ENCODE measurements at places on chromosomes 16 and 17.

DNA sequence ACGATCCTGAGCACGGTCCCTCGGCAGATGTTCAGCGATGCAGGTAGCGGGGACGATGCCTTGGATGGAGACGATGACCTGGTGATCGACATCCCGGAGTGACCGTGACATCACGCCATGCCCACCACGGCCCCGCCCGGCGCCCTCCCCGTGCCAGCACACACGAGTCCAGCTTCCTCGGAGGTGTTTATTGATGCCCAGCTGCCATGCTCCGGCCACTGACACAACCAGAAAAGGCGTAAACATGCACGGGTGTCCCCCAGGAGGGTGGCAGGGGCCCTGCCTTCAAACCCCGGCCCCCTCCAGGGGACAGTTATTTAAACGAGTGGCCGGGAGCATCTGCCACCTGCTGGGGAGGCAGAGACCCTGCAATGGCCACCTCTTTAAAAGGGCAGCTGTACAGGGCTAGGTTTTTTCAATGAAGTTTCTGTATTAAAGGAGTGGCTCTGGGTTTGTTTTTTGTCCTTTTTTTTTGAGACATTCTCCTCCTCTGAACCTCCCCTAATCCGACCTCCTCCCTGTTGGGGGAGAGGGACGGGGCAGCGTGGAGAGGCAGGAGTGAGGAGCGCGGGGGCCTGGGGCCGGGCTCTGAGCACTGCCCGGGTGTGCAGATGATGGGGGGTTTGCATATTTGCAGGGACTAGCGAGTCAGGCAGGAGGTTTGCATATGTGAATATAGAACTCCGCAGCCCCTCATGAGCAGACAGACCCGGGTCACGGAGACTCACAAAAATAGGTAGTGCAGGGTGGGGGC, 5.3 kb downstream of the DOC2A start:
- peak; percentile 53 for DNase-seq

DNA sequence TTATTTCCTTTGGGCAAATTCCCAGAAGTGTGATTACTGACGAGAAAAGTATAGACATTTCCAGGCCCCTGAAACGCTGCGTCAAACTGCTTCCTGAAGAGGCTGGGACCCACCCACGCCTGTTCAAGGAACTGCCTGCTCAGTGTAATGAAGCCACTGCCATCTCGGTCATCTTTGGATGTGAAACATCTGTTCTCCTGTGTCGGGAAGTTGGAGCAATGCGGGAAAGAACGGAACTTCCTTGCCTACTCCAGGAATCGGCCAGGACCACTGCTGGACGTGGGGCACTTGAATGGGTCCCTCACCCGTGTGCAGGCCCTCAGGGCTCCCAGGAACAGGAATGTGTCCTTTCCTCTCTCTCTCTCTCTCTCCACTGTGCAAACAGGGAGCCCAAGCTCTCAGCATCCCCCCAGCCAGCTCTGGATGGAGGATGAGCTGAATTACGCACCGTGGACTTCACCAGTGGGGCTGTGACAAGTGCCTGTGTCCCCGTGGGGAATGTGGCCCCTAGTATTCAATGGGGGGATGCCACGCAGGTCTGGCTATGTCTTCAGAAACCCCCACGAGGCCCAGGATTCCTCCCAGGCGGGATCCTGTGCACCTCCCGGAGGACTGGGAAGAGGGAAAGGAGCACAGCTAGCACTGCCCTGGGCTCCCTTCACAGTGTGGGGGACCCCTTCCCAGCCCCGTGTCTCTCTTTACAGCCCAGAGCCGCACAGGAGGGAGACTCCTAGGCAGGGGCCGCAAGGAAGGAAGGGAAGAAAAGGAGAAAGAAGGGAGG, 18.3 kb upstream of the LITAF start:
- DNase-seq = no peak

DNA sequence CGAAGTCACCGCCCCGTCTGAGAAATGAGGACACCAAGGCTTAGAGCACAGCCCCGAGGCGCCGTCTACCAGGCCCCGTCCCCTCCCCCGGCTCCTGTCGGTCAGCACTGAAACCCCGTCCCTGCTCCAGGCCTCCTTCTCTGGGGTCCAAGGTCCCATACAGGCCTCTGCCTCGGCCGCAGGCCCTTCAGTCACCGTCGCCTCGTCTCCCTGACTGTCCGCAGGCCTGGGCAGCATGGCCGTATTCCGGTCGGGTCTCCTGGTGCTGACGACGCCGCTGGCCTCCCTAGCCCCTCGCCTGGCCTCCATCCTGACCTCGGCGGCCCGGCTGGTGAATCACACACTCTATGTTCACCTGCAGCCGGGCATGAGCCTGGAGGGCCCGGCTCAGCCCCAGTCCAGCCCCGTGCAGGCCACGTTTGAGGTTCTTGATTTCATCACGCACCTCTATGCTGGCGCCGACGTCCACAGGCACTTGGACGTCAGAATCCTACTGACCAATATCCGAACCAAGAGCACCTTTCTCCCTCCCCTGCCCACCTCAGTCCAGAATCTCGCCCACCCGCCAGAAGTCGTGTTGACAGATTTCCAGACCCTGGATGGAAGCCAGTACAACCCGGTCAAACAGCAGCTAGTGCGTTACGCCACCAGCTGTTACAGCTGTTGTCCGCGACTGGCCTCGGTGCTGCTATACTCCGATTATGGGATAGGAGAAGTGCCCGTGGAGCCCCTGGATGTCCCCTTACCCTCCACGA, 617 bp downstream of the COASY start:
- DNase-seq = no peak

GRCh38 chr17:61981323-61981722, 53.5 kb upstream of the INTS2 start:
- DNase-seq = no peak

GRCh38 chr17:21001813-21002221, 41.0 kb downstream of the USP22 start:
- no peak for DNase-seq

- no peak for DNase-seq
These were observed 26.0 kb downstream of the CBFB start for GRCh38 chr16:67054901-67055300.

DNA sequence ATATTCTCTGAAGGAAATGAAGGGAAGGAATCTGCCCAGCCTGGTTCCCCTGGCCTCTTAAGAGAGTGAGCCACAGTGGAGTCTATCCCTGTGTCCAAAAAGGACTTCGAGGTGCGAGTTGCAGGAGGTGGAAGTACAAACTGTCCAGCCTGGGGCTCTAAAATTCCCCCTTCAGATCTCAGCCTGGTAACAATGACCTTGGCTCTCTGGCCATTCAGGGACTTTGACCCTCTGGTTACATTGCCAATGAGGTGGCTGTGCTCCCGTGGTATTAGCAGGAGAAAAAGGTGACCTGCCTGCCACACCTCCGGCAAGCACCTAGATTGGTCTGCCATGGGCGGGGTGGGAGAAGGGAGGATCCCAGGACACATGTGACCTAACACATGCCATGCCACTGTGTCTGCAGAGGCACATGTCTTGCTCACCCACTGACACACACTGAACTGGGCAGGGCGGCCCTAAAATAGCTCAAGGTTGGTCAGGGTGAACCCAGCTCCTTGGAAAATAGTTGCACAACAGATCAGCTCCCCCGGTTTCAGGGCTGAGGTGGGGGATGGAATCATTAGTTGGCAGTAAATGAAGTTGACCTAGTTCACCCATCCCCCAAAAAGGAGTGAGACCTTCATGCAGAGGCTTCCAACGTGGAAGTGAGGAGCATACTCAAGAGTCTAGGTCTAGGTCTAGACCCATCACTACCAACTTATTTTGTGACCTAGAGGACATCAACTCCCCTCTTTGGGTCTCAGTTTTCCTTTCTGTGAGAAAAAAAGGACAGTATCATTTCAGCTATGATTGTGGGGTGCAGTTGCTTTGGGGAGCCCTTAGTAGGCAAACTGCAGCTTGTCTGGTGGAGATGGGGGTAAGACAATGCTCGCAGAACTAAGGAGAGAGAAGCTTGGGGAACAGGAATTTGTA, 2.2 kb downstream of the NR1D1 start:
- peak; percentile 36 for DNase-seq

GRCh38 chr17:4908301-4908700, 5.4 kb upstream of the CHRNE start:
- no peak for DNase-seq

DNA sequence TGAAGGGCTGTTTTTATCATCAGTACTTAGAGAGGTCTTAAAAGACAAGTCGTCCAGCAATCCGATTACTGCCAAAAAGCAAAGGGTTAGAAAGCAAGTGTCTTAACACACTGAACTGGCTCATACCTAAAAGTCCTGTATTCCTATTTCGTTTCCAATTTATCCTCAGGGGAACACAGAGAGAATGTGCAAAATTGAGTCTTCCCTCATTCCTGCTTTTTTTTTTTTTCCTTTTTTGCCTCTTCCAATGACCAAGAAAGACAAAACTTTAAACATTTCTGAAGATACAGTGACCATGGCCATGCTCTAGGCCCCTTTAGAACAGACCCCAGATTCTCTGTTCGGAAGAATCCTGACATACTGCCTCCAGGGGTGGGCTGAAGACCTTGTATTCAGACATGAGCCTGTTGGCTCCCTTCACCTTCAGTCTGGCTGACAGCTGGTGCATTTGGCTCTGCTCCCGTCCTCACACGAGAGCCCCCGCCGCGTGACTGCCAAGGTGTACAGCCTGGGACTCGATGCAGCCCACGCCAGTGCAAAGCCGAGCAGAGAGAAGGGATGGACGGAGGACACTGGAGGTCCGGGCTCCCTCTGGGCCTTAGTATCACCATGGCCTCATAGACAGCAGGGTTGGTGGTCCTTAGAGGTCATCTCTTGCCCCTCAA, 47.0 kb downstream of the COTL1 start:
- no peak for DNase-seq

Data from GM12865 (cell line).